ENCODE measurements at places on chromosomes 3 and 15. TPM values are rescaled to one million over a fixed set of nuclear protein-coding genes. Genes with fewer than 3 reads are reported as not detected.

PSTPIP1 gene
- 0.09 TPM for total RNA-seq

MYLK gene
- total RNA-seq, result 30.8 TPM

AZI2 gene
- total RNA-seq, result 34.9 TPM

MYRIP gene
- total RNA-seq, result 5.5 TPM

IQCF2 gene
- not detected for total RNA-seq

DNAJB8 gene
- not detected for total RNA-seq

SPATA12 gene
- total RNA-seq, result 0.18 TPM

TMEM158 gene
- total RNA-seq, result 5.6 TPM

All from endothelial cell of coronary artery (primary cell).